NCI-H1436 treated with DMSO at 0.1 percent for 48 hours (cell line): ENCODE measurements at places on chromosomes 5 and 9.

GRCh38 chr9:133771486-133772482 lies 33.6 kb upstream of the SARDH start:
- DNase-seq = no peak

DNA sequence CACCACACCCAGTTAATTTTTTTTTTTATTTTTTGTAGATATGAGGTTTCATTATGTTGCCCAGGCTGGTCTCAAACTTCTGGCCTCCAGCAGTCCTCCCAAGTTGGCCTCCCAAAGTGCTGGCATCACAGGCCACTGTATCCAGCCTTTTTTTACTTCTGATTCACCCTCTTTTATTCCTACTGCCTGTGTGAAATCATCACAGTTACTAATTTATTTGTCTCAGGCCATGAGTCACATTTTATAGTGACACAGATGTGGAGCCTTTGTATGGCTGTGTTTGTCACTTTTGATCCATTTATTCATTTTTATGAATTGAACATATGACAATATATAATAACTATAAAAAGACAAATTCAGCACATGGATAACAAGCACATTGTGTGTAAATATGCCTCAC lies 67.1 kb upstream of the SNX2 start:
- no peak for DNase-seq

DNA sequence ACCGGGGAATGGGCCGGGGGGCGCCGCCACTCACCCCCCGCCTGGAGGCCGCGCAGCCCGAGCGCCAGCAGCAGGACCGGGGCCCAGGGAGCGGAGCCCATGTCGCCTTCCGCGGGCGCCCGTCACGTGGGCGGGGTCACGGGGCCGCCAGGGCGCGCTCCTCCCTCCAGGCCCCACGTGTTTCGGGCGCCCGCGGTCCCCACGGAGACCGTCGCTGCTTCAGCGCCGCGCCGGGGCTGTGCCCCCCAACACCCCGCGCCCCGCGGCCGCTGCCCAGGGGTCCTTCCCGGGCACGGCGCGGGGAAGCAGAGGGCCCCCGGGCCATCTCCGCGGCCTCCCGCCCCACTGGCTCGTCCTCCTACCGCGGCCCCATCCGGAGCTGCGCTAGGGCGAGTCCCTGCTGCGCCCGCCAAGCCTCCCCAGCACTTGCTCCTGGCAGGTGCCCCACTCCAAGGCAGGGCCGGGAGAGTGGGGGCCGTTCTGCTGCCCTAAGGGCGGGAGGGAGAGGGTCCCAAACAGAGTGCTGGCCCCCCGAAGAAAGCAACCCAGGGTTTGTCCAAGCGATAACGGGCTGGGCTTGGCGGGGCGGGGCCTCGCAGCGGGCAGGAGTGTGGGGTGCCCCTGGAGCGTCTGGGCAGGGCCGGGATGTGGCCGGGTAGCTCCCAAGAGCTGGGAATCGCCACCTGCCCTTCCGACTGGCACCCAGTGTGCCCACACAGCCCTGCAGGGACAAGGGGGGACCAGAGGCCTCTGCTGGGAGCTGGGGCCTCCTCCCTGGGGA lies at the start of gene DPP7:
TSS of gene DPP7 (minus strand) at position 121 of the 781 bp plus-strand sequence. CDS start at position 101, 20 bp downstream.
- no peak for DNase-seq

- no peak for DNase-seq
These were observed 19.2 kb downstream of the NKD2 start for GRCh38 chr5:1027631-1028441.

- DNase-seq = no peak
These were observed 14.1 kb downstream of the TRIM32 start for GRCh38 chr9:116700882-116701865.

DNA sequence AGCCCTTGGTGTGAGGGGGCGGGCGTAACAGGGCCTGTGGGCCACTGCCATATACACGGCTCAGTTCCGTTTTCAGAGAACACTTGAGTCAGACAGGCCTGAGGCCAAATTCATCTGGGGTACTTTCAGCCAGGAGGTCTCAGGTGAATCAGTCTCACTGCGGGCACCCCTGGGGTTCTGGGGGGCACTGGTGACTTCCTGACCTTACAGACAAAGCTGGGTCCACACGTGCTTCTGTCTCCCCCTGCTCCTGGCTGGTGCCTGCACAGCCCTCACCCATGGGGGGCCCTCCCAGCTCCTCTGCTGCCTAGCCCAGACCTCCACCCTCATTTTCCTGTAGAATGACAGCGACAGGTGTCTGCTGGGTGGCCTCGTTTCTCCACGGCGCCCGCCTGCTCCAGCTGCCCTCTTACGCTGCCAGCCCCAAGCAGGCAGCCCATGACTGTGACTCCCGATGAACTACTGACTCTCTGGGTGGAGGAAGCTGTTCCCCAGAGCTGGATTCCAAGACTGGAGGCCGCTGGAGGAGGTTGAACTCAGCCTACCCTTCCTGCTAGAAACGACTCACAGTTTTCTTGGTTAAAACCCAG lies 374.1 kb upstream of the IRX4 start:
- DNase-seq = no peak

GRCh38 chr5:80629281-80629680 lies 25.2 kb upstream of the MSH3 start:
- no peak for DNase-seq

- no peak for DNase-seq
These were observed 837.0 kb downstream of the DNAH5 start for GRCh38 chr5:13107537-13107936.
